ENCODE measurements at places on chromosomes 3 and 15.
A peak's percentile ranks its signal among the peaks of the same experiment; 100 is the strongest.

DNA sequence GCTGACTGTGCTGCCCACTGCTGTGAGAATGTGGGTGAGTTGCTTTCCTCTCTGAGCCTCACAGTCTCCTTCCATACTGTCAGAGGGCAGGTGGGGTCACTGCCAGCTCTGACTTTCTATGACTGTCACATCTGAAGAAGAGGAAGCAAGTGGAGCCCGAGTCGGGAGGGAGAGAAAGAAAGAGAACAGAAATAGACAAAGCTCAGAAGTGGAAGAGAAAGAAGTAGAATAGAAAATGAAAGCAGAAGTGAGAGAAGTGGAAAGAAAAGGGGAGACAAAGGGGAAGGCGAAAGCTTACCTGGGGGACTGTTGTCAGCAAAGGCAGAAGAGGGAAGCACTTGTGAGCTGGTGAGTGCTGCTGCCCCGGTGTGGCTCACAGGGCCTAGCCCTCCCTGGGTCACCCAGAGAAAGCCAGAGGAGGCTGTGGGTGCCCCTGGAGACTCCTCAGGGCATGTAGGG lies 57.9 kb downstream of the EPHB1 start:
- DNase-seq: peak; percentile 72

DNA sequence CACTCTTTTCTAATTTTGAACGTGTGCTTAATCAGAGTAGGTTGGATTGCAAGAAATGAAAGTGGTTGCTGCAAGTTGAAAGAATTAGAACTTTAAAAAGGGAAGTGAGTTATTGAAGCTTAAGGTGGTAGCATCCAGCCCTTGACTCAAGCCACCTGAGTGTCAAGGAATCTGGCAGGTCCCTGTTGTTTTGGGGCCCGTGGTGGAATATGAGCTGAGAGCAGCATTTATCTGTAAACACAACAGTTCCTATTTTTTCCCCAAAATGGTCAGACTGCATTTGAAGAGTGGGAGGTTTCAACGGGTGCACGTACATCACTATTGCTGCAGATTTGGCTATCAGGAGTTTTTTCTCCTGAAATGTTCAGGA lies 1.7 kb downstream of the ITPR1 start:
- DNase-seq: peak; percentile 60

DNA sequence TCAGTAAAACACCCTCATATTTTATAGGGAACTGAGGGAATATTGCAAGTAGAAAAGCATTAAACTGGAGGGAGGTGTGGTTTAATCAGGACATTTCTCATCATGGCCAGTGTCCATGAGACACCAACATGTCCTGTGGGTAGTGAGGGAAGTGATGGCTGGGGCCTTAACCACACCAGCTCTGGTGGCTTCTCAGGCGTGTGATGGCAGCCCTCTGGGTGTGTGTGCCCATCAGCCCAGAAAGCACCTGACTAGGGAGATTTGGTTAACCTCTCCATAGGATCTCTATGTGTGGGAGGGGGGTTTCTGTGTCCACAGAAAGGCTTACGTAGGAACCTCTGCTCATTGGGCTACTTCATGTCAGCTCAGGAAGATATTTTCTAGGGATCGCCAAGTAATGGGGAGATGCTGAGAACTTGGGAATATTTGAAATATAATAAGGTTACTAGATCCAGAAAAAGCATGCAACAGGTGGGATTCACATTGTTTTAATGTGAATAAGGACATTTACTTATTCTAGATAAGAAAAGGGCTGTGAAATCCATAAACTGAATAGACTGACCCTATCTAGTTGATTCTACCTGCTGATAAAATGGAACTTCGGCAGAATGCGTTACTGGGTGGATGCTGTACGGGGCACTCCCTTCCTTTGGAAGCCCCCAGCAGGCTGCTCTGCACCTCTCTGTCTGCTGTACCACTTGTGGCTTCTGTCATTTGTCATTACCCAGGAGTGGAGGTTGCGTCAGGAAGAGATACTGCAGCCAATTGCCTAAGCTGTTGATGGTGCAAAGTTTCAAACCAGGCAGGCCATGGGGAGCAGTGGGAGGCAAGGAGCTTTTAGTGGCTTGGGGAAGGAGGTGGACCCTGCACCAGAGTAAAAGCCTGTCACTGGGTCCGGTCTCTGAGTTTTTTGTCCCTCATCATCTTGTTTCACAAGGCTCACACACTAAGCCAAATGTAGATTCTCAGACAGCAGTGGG lies 21.5 kb downstream of the PDHB start:
- no peak for DNase-seq

DNA sequence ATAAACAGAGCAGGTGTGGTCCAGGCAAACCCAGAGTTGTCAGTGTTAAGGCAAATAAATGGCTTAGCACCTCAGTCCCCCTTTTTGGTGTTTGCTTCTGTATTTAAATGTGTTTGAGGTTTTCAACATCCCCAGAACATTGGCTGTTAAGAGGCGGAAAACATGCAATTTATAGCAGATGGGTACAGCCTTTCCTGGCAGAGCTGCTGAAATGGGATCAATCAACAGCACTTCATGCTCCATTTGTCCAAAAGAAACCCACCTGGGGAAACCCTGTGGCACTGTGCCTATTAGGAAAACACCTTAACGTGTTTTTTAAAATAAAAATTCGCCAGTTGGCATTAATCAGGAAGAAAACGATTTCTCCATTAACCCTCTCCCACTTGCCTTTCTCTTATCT lies 135.4 kb downstream of the MCTP2 start:
- no peak for DNase-seq

GRCh38 chr3:160296591-160296990 lies 71.4 kb downstream of the C3orf80 start:
- no peak for DNase-seq

GRCh38 chr3:14137004-14137403 lies 12.2 kb downstream of the TMEM43 start:
- DNase-seq: no peak

- no peak for DNase-seq
These were observed 152.9 kb downstream of the ATP10A start for GRCh38 chr15:25710184-25710583.

- DNase-seq: no peak
These were observed 626.4 kb upstream of the ZNF385D start for GRCh38 chr3:22377421-22377820.

GRCh38 chr3:46186471-46187340 lies 21.4 kb downstream of the CCR1 start:
- peak; percentile 82 for DNase-seq

GRCh38 chr15:92763459-92763858 lies 107.9 kb upstream of the FAM174B start:
- no peak for DNase-seq

DNA sequence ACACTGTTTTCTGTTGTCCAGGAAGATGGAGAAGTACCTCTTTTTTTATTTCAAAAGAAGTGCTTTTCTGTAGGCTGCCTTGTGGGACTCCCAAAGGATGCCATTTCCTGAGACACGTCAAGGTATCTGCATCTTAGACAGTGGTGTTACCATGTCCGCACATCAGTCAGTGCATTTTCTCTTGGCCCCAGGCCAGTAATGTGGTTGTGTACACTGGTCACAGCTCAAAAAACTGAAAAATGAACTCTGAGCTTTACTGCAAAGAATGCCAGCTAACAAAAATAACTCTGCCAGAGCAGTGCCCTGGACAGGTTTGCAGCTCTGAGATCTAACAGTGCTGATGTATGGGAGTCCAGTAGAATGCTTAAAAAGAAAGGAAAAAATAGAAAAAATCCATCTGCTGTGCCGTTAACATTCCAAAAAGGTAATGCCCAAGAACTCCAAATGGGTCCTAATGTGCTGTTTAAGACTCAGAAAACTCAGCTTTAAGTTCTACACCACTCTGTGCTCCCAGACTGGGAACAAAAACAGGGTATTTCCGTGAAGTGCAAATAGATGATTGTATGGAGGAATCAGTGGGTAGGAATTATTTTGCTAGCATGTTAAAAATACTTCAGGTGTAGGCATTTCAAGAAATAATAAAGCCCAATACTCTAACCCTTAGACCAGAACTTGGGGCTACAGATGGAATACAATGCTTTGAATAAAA lies 315.9 kb downstream of the FEZF2 start:
- DNase-seq: no peak

DNA sequence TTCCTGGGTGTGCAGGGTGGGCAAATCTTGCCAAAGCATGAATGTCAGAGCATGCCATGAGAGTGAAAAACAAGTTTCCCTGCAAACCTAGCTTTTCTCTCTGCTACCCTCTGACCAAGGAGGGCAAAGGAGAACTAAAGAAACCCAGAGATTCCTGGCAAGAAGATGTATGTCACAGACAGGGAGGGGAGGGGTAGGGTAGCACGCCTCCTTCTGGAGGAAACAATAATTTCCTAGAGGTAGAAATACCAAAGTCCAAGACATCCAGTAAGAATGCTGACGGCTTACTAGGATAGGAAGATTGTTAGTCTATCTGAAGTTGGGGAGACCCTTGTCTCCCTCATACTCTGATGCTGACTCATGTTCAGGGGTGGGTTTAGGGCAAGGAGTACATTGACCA lies 203.9 kb downstream of the NR1D2 start:
- no peak for DNase-seq

DNA sequence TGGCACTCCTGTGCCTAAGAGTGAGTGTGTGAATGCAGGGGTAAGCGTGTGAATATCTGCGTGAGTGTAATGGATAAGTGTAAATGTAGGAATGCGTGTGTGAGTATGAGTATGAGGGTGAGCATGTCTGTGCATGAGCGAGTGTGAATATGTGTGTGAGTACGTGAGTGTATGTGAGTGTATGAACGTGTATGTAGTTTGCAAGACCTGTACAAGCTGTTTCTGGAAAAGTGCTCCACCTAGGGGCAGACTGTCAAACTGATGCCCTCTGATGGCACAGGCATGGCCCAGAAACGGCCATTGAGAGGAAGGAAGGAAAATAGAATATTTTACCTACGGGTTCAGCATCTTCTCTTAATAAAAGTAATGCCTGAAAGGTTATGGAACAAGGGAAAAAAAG lies 24.4 kb upstream of the FRMD4B start:
- DNase-seq: peak; percentile 31

GRCh38 chr15:81398910-81399551 lies 25.0 kb upstream of the TMC3 start:
- DNase-seq: no peak
